Testis (tissue), 5 donors: ENCODE measurements at places on chromosomes 7 and 10. TPM values are rescaled to one million over a fixed set of nuclear protein-coding genes. Genes with fewer than 3 reads are reported as not detected.

DNA sequence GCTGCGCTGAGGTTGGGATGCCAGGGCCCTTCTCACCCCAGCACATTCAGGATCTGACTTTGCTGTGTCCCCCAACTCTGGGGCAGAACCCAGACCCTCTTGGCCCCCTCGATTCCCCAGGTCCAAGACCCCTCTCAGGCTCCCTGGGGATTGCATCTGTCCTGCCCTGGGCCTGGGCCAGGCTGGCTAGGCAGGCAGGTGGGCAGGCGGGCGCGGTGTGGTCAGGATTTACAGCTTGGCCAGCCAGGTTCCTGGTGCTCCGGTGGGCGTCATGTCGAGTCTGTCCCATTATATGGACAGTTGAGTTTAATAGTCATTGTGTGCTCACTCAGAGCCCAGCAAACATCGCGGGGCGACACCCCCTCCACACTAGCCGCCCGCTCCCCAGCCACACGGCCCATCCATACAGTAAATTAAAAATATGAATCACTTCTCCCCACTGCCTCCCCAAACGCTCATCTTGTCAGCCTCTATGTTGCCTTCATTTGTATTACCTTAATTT is 23.5 kb downstream of the POLL start:
- no peaks in the 10 kb centered on the region for H3K36me3 ChIP-seq
- no peaks in the 10 kb centered on the region for H3K27me3 ChIP-seq
- H3K4me1 ChIP-seq, result peaks cover 11% of the 10 kb centered on the region
- no peak for DNase-seq
- H3K4me3 ChIP-seq, result no peak overlapping the region

GRCh38 chr7:138843632-138844580 is 45.9 kb upstream of the ATP6V0A4 start:
- no peaks in the 10 kb centered on the region for H3K4me1 ChIP-seq
- no peaks in the 10 kb centered on the region for H3K36me3 ChIP-seq
- no peak overlapping the region for H3K27ac ChIP-seq
- no peaks in the 10 kb centered on the region for H3K27me3 ChIP-seq

- no peaks in the 10 kb centered on the region for H3K27me3 ChIP-seq
- peaks cover 7% of the 10 kb centered on the region for H3K4me1 ChIP-seq
- no peak for DNase-seq
- no peaks in the 10 kb centered on the region for H3K36me3 ChIP-seq
- no peak overlapping the region for H3K4me3 ChIP-seq
These were observed 220.6 kb downstream of the CCDC3 start for GRCh38 chr10:12780634-12781601.

DNA sequence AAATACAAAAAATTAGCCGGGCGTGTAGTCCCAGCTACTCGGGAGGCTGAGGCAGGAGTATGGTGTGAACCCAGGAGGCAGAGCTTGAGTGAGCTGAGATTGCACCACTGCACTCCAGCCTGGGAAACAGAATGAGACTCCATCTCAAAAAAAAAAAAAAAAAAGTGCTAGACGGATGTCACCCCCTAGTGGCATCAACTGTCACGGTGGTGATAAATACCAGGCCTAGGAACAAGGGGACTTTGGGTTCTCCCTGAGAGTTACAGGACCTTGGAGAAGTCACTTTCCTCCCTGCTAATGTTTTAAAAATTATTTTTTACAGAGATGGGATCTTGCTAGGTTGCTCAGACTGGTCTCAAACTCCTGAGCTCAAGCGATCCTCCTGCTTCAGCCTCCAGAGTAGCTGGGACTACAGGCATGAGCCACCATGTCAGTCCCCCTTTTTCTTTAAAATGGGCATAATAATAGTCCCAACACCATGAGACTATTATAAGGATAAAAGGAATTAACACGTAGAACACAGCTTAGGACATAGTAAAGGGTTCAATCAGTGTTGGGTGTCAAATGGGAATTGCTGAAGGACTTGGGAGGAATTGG is 2.6 kb upstream of the TMEM130 start:
- H3K27ac ChIP-seq, result peak overlapping the region; percentile 47
- no peak overlapping the region for H3K4me3 ChIP-seq
- DNase-seq, result peak; percentile 37
- H3K27me3 ChIP-seq, result no peaks in the 10 kb centered on the region
- H3K36me3 ChIP-seq, result no peaks in the 10 kb centered on the region

DNA sequence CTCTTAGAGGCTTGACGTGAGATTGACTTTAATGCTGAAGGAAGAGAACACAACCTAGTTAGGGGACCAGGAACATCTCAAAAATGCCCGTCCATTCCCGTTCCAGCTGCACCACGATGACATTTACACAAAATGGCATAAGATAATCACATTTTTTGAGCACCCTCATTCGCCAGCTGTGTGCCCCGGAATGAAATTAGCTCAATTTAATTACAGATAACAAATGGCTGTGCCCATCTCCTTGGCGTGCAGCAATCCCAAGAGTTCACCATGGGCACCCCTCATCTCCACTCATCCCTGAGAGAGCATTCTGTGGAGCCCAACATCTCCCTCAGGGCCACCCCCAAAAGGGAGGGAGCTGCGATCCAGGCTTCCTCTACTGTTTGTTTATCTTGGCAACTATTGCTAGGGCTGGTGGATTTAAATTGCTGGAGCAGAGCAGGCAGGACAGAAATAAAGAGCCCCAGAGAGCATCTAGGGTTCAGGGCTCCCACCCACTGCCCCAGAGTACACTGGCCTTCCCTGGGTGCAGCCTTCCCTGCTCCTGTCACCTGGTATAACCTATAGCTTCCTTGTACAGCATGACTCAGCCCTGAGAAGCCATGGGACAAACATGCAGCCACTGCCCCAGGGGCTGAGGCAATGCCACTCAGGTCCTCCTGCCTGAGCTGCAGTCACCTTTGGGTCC is 263.5 kb downstream of the ZEB1 start:
- H3K27ac ChIP-seq, result no peak overlapping the region
- no peak overlapping the region for H3K4me3 ChIP-seq
- H3K36me3 ChIP-seq, result no peaks in the 10 kb centered on the region
- H3K4me1 ChIP-seq, result peaks cover 14% of the 10 kb centered on the region
- no peak for DNase-seq

DNA sequence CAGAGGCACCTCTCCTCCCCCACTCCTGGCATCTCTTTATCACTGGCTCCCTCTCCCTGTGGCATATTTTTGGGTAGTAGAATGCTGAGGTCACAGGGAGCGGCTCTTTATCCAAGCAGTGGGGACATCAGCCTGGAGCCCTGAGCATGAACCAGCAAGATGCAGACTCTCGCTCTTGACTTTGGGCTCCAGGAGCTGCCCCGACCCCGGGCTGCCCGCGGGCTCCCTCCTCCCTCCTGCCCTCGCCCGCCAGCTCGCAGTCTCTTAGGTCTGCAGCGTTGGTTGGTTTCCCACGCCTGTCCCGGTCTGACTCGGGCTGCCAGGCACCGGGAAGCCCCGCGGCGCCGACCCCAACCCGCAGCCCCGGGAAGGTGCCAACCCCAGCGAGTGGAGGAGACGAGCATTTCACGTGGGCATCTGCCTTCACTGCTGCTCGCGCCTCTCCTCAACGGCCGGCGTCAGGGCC is 1.3 kb downstream of the INSYN2A start:
- H3K27me3 ChIP-seq, result no peaks in the 10 kb centered on the region
- peak overlapping the region; percentile 67 for H3K4me3 ChIP-seq
- no peak for DNase-seq
- H3K27ac ChIP-seq, result peak overlapping the region; percentile 15

DNA sequence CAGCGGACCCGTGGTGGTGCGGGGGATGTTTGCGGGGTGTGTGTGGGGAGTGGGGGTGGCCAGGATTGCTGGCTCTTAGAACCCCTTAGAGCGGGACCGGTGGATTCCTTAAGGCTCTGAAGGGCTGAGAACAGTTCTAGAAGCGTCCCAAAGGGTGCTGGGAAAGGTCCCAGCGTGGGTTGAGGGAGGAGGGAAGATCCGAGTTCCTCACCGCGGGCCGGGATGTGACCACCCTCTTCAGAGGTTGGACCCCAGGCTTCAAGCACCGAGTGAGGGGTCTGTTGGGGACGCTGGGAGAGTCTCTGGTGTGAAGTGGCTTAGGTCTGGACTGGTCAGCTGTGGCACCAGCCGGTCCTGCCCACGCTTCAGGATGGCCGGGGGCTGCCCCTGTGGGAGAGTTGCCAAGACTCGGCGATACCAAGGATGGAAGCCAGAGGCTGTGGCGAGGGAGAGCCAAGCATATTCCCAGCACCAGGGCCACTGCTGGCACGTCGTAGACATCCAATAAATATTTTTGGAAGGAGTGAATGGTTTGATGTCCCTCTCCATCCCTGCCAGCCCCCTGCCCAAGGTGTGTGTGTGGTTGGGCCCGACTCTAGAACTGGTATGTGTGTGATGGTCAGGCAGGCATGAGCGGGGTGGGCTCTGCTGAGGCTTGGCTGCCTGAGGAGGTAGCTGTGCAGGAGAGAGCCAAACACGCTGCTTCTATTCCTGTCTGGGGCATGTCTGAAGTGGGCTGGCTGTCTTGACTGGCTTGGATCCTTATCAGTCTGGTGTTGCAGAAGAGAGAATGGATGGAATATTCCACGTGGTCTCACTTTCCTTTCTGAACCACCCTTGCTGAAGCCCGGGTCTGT is 19.2 kb downstream of the ZNF775 start:
- H3K27me3 ChIP-seq, result no peaks in the 10 kb centered on the region
- H3K36me3 ChIP-seq, result no peaks in the 10 kb centered on the region
- DNase-seq, result no peak
- peaks cover 21% of the 10 kb centered on the region for H3K4me1 ChIP-seq
- H3K27ac ChIP-seq, result no peak overlapping the region

DNA sequence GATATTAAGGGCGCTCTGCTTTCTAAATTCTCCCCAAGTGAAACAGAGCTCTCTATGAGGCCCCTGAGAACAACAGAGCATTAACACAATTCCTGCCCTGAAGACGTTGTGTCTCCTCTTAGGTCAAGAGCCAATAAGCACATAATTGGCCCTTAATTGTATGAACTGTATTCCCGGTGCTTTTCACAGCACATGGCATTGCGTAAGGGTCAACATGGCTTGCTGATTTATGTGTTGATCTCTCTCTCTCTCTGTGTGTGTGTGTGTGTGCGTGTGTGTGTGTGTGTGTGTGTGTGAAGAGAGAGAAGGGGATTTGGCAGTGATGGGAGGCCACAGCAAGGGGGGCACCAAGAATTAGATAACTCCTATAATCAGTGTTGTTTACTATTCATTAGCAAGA is 40.5 kb downstream of the LYZL1 start:
- DNase-seq, result no peak
- no peak overlapping the region for H3K4me3 ChIP-seq
- H3K27ac ChIP-seq, result no peak overlapping the region
- no peaks in the 10 kb centered on the region for H3K4me1 ChIP-seq
- H3K27me3 ChIP-seq, result no peaks in the 10 kb centered on the region

DNA sequence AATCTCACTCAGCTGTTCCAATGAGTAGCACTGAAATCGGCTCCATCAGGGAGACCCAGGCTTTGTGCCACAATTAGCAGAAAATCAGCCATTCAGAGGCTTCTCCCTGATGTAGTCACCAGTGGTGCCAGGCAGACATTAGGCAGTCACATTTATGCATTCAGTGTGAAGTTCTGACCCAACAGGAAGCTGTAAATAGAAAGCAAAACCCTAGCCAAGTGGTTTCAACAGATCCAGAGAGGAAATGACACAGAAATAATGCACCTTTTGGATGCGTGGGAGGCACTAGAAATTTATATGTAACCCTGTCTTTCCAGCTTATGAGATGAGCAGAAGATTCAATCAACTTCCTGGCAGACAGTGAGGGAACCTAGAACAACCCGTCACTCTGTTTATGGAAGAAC is 186.4 kb downstream of the PDE1C start:
- no peak for DNase-seq
- H3K27me3 ChIP-seq, result no peaks in the 10 kb centered on the region
- no peak overlapping the region for H3K4me3 ChIP-seq
- no peaks in the 10 kb centered on the region for H3K4me1 ChIP-seq

DNA sequence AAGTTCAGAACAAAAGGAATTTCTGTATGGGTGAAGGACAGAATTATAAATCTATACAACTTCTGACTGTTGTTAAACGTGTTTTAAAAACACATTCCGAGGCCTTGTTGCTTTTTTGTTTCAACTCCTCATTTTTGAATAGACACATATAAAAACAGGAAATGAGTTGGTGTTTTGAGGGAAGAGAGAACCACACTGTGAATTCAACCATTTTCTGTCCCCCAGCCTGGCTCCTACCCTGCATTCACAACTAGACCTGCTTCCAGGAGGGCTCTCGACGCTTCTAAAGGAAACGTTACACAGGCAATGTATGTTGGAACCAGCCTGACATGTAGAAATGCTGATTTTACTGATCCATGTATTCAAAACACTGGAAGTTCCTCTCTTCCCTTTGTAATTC is 76.5 kb downstream of the OR13A1 start:
- H3K27ac ChIP-seq, result no peak overlapping the region
- no peaks in the 10 kb centered on the region for H3K4me1 ChIP-seq
- H3K4me3 ChIP-seq, result no peak overlapping the region
- no peaks in the 10 kb centered on the region for H3K36me3 ChIP-seq
- no peak for DNase-seq

Gene LHPP
- 34.2 TPM for total RNA-seq

Gene ADAM12
- 9.2 TPM for total RNA-seq

Gene AKR1E2
- total RNA-seq, result 37.0 TPM

Gene PALD1
- total RNA-seq, result 8.3 TPM
